ENCODE measurements at places on chromosomes 11 and 22.
A peak's percentile ranks its signal among the peaks of the same experiment; 100 is the strongest.

DNA sequence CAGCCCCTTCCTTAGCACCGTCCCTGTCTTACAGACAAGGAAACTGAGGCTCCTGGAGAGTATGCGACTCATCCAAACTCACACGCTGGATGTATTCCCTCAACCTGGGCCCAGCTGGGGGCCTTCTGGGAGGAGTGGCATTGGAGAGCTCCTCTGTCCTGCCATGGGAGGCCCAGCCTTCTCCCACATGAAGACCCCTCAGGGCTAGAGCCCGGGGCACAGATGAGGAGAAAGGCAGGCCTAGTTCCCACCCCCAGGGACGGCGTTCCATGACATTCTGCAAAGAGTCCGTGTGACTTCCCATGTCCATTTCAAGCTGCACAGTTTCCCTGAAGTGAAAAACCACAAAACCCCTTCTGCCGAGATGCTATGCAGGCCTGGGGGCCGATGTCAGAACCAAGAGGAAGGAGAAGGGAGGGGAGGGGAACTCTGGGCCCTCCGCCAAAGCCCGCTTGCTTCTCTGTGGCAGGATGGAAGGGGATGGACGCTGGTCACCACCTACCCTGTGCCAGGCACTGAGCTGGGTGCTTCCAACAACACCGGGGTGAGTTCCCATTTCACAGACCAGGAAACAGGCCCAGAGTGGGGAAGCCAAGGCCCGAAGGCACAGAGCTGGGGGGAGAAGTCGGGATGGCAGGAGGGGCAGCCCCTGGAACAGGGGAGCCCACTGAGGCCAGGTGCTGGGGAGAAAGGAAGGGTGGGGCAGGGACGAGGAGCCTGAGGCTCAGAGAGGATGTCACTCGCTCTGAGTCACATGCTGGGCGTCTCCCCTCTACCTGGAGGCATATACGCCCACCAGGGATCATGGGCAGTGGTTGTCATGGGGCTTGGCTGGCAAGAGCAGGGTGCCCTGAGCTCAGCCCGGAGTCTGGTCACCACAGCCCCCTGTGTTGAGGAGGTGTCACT, 15.7 kb downstream of the RAC2 start:
- DNase-seq, result no peak

- DNase-seq, result no peak
Observed at GRCh38 chr11:79414041-79414440, 26.8 kb downstream of the TENM4 start.

- DNase-seq, result no peak
Observed at GRCh38 chr11:16767137-16767536, 28.7 kb downstream of the C11orf58 start.

DNA sequence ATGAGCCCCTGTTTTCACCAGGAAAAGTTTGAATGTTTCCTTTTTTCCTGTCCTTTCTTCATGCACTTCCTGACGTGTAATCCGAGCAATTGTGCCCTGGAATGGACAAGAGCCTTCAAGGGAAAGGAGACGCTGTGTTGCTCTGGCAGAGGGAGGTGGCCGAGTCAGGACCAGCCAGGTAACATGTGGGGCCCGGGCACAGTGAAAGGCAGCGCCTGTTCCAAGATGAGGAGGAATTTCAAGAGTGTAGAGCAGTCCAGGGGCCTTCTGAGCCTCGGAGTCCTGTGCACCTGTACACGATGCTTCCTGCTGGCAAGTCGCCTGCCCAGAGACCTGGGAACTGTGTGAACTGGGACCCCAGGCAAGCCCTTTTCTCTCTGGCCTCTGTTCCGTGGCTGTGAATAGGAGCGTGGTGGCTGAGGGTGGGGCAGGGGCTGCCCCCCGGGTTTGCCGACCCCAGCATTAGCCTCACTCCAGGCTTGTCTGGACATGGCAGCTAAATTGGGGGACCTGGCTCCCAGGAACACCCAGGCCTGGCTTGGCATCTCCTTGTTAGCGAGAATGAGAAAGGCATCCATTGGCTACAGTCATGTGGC, 92.0 kb downstream of the MYEOV start:
- DNase-seq, result no peak

GRCh38 chr11:70760416-70761020, 362.2 kb downstream of the CTTN start:
- DNase-seq, result peak; percentile 75

DNA sequence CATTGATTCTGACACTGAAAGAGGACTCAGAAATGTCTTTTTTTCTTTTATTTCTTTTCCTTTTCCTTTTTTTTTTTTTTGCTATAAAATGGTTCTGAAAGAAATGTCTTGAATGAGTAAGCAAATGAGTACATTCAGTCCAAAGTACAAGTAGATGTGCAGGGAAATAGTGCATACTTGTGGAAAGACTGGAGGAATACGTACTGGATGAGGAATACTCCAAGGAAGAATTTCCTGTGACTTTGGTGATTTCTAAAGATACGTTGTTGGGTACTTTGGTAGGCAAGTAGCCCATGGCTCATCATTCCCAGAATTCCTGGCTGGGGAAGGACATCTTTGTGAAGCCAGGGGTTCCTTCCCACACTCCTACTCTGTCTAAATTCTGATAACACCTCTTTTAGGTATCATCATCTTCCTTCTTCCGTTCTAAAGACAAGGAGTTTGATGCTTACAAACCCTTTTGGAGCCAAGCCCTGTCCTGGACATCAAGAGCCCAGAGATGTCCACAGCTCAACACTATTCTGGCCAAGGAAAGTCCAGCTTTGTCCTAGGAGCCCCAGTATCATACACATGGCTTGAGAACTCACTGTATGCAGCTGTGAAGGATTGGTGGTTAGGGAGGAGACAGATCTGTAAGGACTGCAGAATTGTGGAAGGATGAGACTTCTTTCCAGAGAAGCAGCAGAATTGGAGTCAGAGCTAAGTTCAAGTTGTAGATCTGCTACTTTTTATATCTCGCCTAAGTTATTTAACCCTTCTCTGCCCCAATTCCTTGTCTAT, 4.8 kb upstream of the NUP98 start:
- DNase-seq, result no peak

Measured in trophoblast cell (in vitro differentiated cells and primary cell).